T-helper 17 cell (primary cell): ENCODE measurements at places on chromosomes 4 and X.

GRCh38 chrX:22650691-22651090 is 349.1 kb upstream of the DDX53 start:
- no peaks in the 10 kb centered on the region for H3K36me3 ChIP-seq
- no peak overlapping the region for H3K4me3 ChIP-seq
- H3K4me1 ChIP-seq = no peaks in the 10 kb centered on the region
- no peak overlapping the region for H3K27ac ChIP-seq
- H3K27me3 ChIP-seq = no peaks in the 10 kb centered on the region

GRCh38 chr4:106019771-106020170 is 124.5 kb downstream of the NPNT start:
- no peak for DNase-seq
- no peaks in the 10 kb centered on the region for H3K4me1 ChIP-seq
- no peaks in the 10 kb centered on the region for H3K27me3 ChIP-seq
- H3K36me3 ChIP-seq = no peaks in the 10 kb centered on the region

GRCh38 chr4:166049036-166049435 is 176.0 kb downstream of the TLL1 start:
- H3K36me3 ChIP-seq = no peaks in the 10 kb centered on the region
- no peak for DNase-seq
- no peak overlapping the region for H3K4me3 ChIP-seq
- H3K4me1 ChIP-seq = no peaks in the 10 kb centered on the region
- no peaks in the 10 kb centered on the region for H3K27me3 ChIP-seq

GRCh38 chrX:17547658-17548057 is 172.7 kb downstream of the NHS start:
- H3K4me3 ChIP-seq = no peak overlapping the region
- no peak for DNase-seq
- no peaks in the 10 kb centered on the region for H3K27me3 ChIP-seq
- H3K36me3 ChIP-seq = no peaks in the 10 kb centered on the region

DNA sequence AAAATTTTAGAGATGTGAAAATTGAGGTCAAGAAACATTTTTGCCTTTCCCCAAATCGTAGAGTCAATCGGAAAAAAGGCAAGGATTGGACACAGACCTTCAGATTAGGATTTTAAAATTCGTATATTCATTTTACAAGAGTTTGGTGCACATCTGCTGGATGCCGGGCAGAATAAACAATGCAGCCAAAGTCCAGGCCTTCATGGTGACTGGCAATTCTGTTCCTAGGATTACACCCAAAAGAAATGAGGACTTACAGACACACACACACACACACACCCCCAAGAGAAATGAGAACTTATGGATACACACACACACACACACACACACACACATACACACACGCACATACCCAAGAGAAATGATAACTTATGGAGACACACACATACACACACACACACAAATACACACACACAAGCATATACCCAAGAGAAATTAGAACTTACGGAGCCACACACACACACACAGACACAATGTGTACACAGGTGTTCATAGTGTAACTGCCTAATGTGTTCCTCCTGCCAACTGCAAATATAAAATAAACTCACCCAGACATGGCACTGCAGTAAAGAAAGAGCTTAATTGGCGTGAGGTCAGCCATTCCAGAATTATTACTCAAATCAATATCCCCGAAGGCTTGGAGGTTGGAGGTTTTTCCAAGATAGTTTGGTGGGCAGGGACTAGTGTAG is 165.7 kb upstream of the STS start:
- no peaks in the 10 kb centered on the region for H3K4me1 ChIP-seq
- no peaks in the 10 kb centered on the region for H3K36me3 ChIP-seq
- DNase-seq = no peak

- H3K36me3 ChIP-seq = no peaks in the 10 kb centered on the region
- H3K27ac ChIP-seq = no peak overlapping the region
- H3K4me3 ChIP-seq = no peak overlapping the region
- DNase-seq = no peak
- no peaks in the 10 kb centered on the region for H3K4me1 ChIP-seq
Measured at GRCh38 chrX:38989076-38989475, 187.8 kb downstream of the MID1IP1 start.

DNA sequence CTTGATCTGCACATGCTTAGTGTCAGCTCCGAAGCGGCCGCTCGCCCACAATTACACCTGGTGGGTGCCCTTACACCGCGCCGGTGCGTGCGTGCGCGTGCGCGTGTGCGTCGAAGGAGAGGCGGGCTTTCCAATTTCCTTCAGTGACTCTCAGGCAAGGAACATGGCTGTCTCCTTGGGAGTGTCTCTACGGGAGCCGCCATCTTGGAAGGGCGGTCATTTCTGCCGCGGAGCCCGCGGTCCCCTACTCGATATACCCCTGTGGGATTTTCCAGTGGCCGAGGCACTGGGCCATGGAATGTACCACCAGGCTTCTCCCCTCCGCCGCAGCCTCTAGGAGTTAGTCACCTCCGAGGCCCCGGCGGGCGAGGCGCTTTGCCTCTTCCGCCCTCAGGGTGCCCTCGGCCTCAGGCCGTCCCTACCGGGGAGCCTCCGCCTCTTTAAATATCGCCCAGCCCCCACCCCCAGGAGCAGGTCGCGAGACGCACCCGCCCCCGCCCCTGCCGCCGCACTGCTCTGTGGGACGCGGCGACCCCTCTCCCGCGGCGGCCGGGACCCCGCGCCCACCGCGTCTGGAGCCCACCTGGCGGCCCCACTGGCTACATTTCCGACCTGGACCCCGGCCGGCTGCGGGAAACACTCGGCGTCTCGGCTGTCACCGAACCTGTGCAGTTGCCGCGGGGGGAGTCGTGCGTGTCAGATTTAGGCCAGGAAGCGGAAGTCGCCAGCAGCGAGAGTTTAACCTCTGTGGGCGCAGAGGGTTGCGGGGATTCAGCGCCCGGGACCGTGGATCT is at the start of gene ZNF41:
TSS of gene ZNF41 (minus strand) at position 711 of the 794 bp plus-strand sequence. CDS start 15,741 bp downstream, outside the sequence.
- peaks cover 18% of the 10 kb centered on the region for H3K4me1 ChIP-seq
- H3K27me3 ChIP-seq = no peaks in the 10 kb centered on the region
- H3K4me3 ChIP-seq = peak within 1 kb of the TSS; percentile 92
- no peaks in the 10 kb centered on the region for H3K36me3 ChIP-seq
- H3K27ac ChIP-seq = peak within 1 kb of the TSS; percentile 93

DNA sequence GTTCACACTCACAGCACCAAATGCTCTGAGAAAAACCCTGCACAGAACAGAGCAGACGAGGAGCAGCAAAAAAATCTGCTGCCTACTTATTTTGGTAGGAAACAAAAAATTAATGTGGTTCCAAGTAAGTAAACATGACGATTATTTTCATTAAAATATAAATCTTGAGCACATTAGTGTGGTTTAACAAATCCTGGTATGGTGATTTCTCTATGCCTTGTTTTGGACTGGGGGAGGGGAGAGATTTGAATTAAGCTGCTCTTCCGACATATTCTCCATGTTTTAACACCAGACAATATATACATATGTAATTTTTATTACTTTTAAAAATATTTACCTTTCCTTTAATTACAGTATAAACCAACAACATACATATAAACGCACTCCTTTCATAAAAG is 1.8 kb downstream of the CAMK2D start:
- peaks cover 5% of the 10 kb centered on the region for H3K36me3 ChIP-seq
- peak overlapping the region; percentile 99 for H3K4me3 ChIP-seq
- H3K27me3 ChIP-seq = no peaks in the 10 kb centered on the region
- peaks cover 41% of the 10 kb centered on the region for H3K4me1 ChIP-seq

GRCh38 chr4:99202536-99202935 is 16.5 kb downstream of the ADH6 start:
- H3K27me3 ChIP-seq = peaks cover 8% of the 10 kb centered on the region
- no peak overlapping the region for H3K4me3 ChIP-seq
- no peaks in the 10 kb centered on the region for H3K4me1 ChIP-seq
- peaks cover 2% of the 10 kb centered on the region for H3K36me3 ChIP-seq
- H3K27ac ChIP-seq = no peak overlapping the region

GRCh38 chr4:24932515-24933225 is 19.8 kb upstream of the CCDC149 start:
- peaks cover 8% of the 10 kb centered on the region for H3K27me3 ChIP-seq
- no peak overlapping the region for H3K4me3 ChIP-seq
- H3K4me1 ChIP-seq = no peaks in the 10 kb centered on the region
- no peaks in the 10 kb centered on the region for H3K36me3 ChIP-seq

DNA sequence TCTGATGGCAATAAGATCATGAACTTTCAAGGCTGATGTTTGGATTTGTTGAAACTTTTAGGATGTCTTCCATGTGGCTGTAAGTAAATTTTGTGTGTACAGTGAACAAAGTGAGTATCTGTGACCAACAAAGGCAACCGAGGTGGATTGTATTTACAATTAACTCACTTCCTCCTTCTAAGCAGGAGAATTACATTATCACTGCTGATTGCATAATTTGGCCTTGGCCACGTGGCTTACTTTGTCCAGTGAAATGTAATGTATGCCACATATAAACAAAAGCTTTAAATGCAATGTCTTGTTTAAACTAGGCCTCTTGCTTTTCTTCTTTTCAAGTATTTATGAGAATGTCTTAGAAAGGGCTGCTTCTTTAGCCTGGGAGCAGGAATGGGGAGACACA is 66.3 kb upstream of the MAD2L1 start:
- peaks cover 9% of the 10 kb centered on the region for H3K27me3 ChIP-seq
- no peak for DNase-seq
- H3K36me3 ChIP-seq = no peaks in the 10 kb centered on the region
- H3K4me1 ChIP-seq = no peaks in the 10 kb centered on the region

DNA sequence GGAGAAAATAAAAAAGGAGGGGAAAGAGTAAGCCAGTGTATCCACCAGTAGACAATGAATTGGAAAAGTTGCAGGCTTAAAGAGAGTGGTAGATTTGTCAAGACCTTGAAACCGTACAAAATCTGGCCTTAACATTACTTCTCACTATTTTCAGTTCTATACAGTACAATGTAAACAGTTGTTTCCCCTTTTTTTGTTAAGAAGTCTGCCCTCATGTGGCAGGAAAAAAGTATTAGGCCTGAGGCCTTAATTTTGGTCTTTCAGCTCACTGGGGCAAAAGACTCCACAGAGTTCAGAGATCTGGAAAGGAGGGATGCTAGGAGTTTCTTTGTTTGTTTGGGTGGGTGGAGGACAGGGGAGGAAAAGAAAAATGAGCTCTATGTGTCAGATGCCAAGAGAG is 92.8 kb upstream of the CCDC160 start:
- H3K27ac ChIP-seq = no peak overlapping the region
- H3K4me3 ChIP-seq = no peak overlapping the region
- peaks cover 9% of the 10 kb centered on the region for H3K27me3 ChIP-seq
- no peaks in the 10 kb centered on the region for H3K4me1 ChIP-seq

DNA sequence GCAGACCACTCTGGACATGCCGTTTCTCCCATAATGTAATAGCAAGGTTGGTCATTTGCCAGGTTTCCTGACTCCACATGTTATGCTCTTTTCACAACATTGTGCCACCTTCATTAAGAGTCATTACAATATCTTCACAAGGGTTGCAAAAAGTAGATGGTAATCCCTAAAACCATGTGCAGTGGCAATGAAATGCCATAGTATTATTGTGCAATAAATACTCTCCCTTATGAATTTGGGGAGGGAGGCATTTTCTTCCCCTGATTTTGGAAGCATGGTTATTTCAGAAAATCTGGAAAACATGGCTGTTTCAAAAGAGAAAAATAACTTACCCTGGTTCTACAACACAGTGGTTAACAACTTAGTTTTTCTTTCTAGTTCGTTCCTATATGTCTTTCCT is 75.1 kb downstream of the BLTP1 start:
- H3K4me1 ChIP-seq = peaks cover 10% of the 10 kb centered on the region
- H3K27ac ChIP-seq = no peak overlapping the region
- H3K27me3 ChIP-seq = no peaks in the 10 kb centered on the region
- no peak overlapping the region for H3K4me3 ChIP-seq

- H3K27ac ChIP-seq = no peak overlapping the region
- H3K36me3 ChIP-seq = no peaks in the 10 kb centered on the region
- H3K4me3 ChIP-seq = no peak overlapping the region
- H3K27me3 ChIP-seq = no peaks in the 10 kb centered on the region
- peaks cover 44% of the 10 kb centered on the region for H3K4me1 ChIP-seq
Measured at GRCh38 chr4:42638321-42638720, 18.6 kb downstream of the ATP8A1 start.

DNA sequence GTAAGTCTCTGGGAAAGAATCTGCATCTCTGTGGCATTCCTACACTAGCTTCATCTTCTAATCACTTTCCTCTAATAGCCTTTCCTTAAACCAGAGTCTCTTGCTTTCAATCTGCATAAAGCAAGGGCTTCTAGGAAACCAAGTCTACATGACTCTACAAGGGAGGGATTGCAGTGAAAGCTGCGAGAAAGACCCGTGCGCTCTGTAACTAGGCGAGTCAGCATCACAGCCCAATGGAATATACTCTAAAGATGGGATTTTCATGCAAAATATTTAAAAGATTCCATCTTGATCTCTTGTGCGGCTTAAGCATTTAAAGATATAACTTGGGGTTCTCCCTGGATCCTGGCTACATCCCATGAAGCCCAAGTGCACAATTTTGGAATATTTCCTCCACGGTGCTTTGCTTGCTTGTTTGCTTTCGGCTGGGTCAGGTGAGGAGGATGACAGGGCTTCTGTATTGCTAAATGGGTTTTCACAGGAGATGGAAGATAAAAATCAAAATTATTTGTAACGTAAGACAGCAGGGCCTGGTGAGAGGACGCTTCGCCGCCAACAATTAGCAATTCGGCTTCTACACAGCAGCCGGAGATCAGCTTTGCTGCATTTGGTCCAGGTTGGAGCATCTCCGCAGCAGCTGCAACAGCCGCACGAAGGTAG is 687 bp upstream of the GRIA2 start:
- no peak overlapping the region for H3K27ac ChIP-seq
- peaks cover 32% of the 10 kb centered on the region for H3K27me3 ChIP-seq
- DNase-seq = no peak
- H3K36me3 ChIP-seq = peaks cover 4% of the 10 kb centered on the region

GRCh38 chr4:125847518-125847917 is 532.8 kb downstream of the FAT4 start:
- no peak overlapping the region for H3K27ac ChIP-seq
- no peaks in the 10 kb centered on the region for H3K4me1 ChIP-seq
- no peak for DNase-seq
- no peak overlapping the region for H3K4me3 ChIP-seq
- no peaks in the 10 kb centered on the region for H3K36me3 ChIP-seq
- no peaks in the 10 kb centered on the region for H3K27me3 ChIP-seq

- peaks cover 5% of the 10 kb centered on the region for H3K27me3 ChIP-seq
- no peaks in the 10 kb centered on the region for H3K36me3 ChIP-seq
- H3K4me1 ChIP-seq = peaks cover 9% of the 10 kb centered on the region
Measured at GRCh38 chrX:129540722-129541184, 694 bp downstream of the OCRL start.

GRCh38 chr4:108130955-108131354 is 37.8 kb downstream of the LEF1 start:
- no peak overlapping the region for H3K4me3 ChIP-seq
- no peaks in the 10 kb centered on the region for H3K27me3 ChIP-seq
- peak overlapping the region; percentile 91 for H3K27ac ChIP-seq
- H3K4me1 ChIP-seq = peaks cover 53% of the 10 kb centered on the region

DNA sequence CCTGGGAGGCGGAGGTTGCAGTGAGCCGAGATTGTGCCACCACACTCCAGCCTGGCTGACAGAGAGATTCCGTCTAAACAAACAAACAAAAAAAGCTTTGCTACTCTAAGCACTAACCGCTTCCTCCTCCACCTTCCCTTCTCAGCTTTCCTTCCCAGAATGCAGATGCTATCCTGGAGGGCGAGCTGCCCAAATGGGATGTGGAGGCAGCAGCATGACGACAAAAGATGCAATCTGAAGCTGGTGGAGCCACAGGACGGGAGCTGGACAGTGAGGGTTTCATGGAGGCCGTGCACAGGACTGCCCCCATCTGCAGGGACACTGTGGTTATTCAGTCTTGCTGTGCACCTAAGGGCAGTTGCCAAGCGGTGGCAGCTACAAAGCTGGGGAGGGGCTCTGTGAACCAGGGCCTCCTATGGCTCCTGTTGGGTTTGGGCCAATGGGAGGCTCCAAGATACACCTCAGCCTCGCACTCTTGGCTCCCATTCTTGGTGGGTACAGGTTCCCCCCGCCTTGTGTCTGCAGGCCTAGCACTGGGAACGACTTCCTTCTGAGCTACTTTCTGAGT is 47.4 kb downstream of the WDR1 start:
- peaks cover 4% of the 10 kb centered on the region for H3K36me3 ChIP-seq
- no peaks in the 10 kb centered on the region for H3K27me3 ChIP-seq
- no peak for DNase-seq
